ENCODE measurements at places on chromosomes 5 and 9.

- no peak for DNase-seq
Measured at GRCh38 chr9:114827641-114828302, 21.9 kb upstream of the TNFSF15 start.

DNA sequence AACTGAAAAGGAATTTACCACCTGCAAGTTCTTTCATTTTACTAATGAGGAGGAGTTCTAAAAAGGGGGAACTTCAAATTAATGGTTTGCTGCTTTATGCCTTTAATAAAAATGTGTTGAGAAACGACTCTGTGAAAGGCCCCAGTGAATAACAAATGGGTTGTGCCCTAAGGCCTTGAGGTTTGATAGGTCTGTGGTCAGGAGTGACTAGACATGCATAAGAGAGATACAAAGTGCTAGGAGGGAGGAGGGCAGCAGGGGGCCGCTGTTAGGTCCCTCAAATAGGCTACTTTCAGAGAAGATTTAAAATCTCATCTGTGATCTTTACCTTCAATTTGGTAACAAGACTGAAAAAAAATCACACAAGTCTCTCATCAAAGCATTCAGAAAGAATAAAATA, 58.3 kb downstream of the FAM81B start:
- DNase-seq = no peak

DNA sequence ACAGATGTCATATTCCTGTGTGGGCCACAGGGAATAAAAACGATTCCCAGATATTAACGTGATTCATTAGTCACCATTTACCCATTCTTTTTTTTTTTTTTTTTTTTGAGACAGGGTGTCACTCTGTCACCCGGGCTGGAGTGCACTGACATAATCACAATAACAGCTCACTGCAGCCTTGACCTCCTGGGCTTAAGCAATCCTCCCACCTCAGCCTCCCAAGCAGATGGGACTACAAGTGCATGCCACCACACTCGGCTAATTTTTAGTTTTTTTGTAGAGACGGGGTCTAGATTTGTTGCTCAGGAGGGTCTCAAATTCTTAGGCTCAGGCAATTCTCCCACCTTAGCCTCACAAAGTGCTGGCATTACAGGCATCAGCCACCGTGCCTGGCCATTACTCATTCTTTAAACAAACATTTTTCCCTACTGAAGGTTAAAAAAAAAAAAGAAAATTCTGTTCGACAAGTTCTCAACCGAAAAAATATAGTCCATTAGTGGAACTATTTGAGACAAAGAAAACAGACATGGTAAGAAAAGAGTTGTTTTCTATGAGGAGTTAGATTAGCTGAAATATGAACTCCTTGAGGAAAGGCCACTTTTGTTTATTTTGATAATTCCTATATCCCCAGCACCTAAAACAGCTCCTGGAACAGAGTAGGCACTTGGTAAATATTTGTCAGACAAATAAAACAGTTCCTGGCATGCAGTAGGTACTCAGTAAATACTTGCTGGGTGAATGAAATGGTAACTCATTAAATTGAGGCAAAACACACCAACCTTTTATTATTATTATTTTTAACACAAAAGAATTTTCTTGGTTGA, 32.1 kb upstream of the PDCL start:
- no peak for DNase-seq

GRCh38 chr5:2544003-2544402, 207.5 kb downstream of the IRX2 start:
- DNase-seq = no peak

- DNase-seq = no peak
Measured at GRCh38 chr5:74092766-74093165, 466.8 kb downstream of the ARHGEF28 start.

Measured in neural crest cell (in vitro differentiated cells).